ENCODE measurements at places on chromosomes 5 and 9. TPM values are rescaled to one million over a fixed set of nuclear protein-coding genes. Genes with fewer than 3 reads are reported as not detected.

C9orf153 gene
- total RNA-seq, result 0.54 TPM

FRMD3 gene
- total RNA-seq, result 39.1 TPM

DNA sequence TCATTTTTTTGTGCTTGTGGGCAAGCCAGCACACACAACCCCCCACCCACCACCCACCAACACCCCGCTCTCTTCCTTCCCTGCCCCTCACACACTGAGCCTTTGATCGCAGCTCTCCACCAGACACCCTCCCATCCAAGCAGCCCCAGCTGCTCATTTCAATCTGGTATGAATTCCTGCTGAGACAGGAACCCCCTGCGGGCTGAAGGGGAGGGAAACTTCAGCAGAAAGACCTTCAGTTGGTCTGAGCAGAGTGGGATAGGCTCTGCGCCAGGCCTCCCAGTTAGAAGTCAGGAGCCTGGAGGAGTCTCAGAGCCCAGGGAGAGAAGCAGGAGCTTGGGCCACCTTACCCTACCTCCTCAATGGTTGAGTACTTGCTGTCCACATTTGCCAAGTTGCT lies 7.2 kb downstream of the PCDHGC5 start:
- DNase-seq, result no peak

GRCh38 chr5:82408033-82408432 lies 129.9 kb upstream of the RPS23 start:
- no peak for DNase-seq

DNA sequence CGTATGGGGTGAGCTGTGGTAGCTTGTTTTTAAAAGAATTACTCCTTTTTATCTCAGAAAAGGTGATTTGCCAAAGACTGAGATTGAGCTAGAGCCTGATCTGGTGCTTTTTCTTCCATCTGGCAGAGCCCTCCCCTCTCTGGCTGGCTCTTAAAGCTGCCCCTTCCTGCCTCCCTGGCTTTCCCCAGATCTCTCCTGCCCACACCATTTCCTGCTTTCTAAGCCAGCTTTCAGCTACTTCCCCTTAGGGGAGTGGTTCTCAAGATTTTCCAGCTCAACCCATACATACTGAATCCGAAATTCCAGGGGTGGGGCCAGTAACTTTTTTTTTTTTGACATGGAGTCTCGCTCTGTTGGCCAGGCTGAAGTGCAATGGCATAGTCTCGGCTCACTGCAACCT lies 4.8 kb upstream of the ACOT12 start:
- no peak for DNase-seq

THBS4 gene
- not detected for total RNA-seq

- DNase-seq, result no peak
Measured at GRCh38 chr5:100446879-100447430, 88.2 kb upstream of the FAM174A start.

DIPK1B gene
- 3.4 TPM for total RNA-seq

DNA sequence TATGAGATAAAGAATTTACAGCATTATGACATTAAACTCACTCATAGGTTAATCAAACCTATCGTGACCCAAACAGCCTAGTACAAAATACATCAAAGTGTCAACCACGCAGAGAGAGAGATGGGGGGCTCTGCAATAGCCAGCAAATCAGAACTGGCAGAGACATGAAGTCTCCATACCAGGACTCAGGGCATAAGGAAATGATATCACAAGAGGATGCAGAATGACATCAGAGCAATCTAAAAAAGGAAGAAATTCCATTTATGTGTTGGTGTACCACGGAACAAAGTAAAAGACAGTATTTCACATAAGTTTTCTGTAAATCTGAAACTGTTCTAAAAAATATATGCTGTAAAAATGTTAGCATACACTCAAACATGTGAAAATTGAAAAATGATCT lies 24.6 kb downstream of the BICD2 start:
- no peak for DNase-seq

DNA sequence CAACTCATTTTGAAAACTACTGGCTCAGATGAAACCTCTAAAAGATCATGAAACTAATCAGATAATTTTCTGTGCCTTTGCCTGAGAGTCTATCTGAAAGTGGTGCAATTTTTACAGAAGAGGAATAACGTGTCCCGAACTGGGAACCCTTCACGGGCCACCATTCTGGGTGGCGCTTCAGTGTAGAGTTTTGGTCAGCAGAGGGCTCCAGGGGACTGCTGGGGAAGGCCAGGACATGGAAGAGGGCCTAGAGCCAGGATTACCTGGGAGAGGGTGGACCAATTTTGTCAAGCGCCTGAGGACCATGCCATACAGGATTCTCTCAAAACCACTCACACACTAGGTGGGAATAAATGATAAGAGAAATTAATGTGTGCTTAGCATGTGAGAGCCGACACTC lies 49.7 kb upstream of the PLEKHG4B start:
- DNase-seq, result no peak

AQP7 gene
- 92.1 TPM for total RNA-seq

PRUNE2 gene
- 15.6 TPM for total RNA-seq

FCHSD1 gene
- 19.8 TPM for total RNA-seq

CCDC183 gene
- total RNA-seq, result 68.5 TPM

PCDHGA4 gene
- total RNA-seq, result 3.3 TPM

GRCh38 chr5:90182726-90183125 lies 226.8 kb downstream of the CETN3 start:
- no peak for DNase-seq

- DNase-seq, result no peak
Measured at GRCh38 chr9:98428454-98428853, 173.0 kb upstream of the TBC1D2 start.

SLC36A3 gene
- total RNA-seq, result not detected

GRCh38 chr9:3124001-3124400 lies 280.1 kb upstream of the PUM3 start:
- DNase-seq, result no peak

DNA sequence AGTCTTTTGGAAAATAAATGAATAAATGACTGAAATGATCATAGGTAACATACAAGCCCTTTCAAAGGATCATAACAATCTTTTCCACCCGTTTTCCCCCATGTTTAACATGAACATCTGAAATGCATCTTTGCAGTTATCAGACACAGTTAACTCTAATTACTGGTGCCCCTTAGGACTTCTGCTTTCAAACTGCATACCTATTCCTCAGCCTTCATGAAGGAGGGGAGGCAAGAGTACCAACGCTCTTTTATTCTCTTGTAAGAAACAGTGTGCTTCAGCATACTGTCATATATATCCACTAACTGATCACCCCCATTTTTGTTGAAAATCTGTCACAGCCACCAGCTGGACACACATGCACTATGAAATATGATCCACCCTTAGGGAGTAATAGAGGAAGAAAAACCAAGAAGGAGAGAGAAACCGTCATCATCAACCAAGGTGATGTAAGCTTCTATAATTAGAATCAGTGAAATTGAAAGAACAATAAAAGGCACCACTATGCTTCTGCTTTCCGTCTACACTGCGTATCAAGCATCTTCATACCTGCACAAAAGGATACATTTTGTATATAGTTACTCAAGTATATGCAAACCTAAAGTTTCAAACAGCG lies 98.7 kb downstream of the RAPGEF6 start:
- DNase-seq, result no peak

DNA sequence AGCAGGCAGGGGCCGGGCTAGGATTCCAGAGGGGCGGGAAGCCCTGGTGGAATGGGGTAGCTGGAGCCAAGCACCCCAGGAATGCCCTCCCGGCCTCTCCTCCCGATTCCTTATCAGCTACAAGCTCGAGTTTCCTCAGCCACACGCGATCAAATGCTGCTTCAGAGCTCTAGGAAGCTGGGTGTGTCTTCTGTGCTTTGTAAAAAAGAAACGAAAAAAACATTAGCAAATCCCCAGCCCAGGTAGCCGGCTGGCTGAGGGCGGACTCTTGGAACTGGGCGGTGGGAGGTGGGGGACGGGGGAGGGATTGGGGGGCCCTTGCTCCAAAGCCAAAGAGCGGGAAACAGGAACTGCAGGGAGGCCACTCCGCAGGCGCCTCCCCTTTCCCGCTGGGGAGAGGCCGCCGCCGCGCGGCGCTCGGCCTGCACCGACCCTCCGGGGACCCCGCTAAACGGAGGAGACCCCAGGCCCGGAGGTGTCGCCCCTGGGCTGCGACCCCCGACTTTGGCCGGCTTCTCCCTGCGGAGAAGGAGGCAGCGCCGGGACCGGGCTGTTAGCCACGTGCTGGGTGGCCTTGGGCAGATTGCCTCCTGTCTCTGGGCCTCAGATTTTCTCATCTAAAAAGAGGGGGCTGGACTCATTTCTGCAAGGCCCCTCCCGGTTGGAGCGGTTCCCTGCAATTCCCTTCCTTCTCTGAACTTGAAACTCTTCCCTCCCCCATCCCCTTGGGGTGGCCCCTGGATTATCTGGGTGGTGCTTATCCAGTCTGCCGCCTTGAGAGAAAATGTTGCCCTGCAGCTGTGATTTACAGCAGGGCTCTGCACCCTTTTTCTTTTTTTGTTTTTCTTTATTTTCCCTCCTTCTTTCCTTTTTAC lies 40.9 kb upstream of the FABP6 start:
- DNase-seq, result peak; percentile 73
